ENCODE measurements at places on chromosomes 12 and 14.

DNA sequence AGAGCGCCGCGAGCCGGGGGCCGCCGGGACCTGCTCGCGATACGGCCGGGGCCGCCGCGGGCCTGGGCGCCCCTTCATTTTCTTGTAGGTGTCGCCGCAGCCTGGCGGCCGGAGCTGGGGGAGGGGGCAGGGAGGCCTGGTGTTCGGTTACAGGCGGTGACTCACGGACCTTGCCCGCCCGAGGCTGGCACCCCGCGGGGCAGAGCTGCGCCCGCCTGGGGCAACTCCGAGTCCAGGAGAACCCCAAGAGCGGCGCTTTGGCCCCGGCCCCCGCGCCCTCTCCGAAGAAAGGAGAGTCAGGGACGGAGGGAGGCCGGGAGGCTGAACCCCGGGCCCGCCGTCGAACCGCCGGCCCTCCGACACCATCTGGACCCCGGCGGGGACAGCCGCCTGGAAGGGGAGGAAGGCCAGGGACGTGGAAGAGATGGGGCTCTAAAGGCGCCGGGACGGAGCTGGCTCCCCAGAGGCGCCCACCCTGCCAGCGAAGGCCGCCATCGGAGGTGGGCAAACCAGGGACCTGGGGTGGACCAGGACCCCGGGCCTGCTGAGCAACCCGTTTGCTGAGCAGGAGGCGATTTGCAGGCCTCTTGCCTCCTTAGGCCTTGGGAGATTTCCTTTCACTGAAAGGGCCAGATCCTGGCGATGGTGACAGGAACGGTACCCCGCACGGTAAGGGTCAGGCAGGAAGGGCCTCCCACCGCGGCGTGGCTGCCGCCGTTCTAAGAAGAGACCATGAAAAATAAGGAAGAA is 843 bp upstream of the NUAK1 start:
- DNase-seq = peak; percentile 84

GRCh38 chr12:24797901-24798300 is 151.0 kb downstream of the BCAT1 start:
- no peak for DNase-seq

GRCh38 chr12:93442411-93443340 is 929 bp upstream of the UBE2N start:
- no peak for DNase-seq

GRCh38 chr14:62882967-62883366 is 162.3 kb downstream of the KCNH5 start:
- no peak for DNase-seq

DNA sequence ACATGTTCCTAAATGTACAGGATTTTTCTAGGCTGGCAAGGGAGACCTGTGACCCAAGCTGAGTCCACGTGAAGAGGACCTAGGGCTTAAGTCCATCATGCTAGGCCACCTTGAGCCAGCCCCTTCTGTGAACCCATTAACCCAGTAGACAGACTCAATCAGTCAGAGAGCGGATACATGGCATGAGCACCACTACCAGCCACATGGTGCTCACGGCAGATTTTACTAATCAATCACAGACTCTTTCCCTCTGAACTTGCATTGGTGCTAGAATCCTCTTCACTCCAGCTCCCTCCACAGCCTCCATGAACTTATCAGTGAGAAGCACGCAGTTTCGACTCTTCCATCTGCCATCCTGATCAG is 9.0 kb downstream of the PHETA1 start:
- DNase-seq = no peak

DNA sequence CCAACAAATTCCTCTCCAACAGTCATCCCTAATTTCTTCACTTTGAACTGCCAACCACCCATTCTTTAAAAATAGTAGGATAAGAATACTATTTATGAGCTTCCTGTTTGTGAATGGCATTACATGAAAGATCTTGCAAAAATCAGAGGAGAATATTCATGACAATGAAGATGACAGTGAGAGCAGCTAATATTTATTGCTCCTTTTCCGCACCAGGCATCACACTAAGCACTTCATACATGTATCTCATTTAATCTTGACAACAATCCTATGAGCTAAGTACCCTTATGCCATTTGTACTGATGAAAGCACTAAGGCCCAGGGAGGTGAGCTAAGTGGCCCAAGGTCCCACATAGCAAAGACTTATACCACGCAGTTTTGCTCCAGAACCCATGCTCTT is 37.3 kb upstream of the CAPRIN2 start:
- no peak for DNase-seq

Measured in left lobe of liver (tissue), 2 donors.